Suppressor macrophage treated with lipopolysaccharide for 1 hour (primary cell): ENCODE measurements at places on chromosomes 7 and 10.

DNA sequence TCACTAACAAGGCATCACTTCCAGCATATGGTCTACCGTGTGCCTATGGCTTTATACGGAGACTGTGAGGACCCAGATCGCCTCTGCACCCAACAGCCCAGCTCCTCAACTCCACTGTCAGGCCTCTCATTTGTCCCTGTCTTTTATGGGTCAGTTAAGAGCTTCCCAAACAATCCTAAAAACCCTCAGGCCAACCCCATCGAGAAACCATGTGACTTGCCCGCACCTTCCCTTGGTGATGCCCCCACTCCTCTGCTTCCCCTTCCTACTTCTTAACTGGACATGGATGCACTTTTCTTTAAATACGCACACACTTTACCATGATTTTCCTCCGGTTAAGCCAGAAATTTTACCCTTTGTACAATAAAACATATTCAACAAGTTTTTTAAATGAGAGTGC, 46.8 kb downstream of the BAIAP2L1 start:
- DNase-seq, result no peak

DNA sequence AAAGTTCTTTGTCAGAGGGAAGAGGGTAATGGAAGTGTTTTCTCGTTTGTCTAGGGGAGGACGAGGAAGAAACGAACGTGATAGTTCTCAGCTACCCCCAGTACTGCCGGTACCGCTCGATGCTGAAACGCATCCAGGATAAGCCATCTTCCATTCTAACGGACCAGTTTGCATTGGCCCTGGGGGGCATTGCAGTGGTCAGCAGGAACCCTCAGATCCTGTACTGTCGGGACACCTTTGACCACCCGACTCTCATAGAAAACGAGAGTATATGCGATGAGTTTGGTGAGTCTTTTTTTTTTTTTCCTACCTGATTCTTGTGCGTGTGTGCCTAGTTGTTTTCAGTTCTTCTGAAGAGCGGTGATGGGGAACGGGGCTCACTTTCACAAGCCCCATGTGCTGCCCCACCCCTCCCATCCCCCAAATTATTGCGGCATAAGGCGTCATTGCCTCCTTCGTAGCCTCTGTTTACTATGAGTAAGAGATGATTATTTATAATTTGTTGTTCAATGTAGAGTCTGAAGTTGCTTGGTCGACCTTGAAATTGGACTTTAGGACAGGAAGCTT, 98.6 kb downstream of the ARID5B start:
- DNase-seq, result no peak

GRCh38 chr7:148155000-148155399, 435.6 kb upstream of the C7orf33 start:
- DNase-seq, result no peak

DNA sequence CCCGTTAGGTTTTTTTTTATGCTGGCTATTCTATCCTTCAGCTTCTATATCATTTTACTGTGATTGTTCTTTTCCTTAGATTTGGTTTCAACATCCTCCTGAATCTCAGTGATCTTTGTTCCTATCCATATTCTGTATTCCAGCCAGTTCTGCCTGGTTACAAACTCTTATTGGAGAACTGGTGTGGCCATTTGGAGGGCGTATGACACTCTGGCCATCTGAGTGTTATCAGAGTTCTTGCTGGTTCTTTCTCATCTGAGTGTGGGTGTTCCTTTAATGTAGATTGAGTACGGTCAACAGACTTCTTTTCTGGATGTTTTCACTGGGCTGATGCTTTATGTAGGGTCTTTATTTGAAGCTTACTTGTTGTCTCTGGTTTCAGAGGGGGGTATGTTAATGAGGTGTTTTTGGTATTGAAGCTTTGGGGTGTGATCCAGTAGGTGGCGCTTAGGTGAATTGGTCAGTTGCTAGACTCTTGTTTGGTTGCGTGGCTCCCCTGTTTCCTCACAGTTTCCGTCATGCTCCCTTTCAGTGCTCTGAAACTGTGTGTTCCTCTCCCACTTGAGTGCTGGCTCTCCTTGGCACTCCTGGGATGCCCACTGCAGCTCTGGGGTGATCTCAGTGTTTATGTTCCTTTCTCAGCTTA, 80.7 kb downstream of the FANK1 start:
- DNase-seq, result no peak

DNA sequence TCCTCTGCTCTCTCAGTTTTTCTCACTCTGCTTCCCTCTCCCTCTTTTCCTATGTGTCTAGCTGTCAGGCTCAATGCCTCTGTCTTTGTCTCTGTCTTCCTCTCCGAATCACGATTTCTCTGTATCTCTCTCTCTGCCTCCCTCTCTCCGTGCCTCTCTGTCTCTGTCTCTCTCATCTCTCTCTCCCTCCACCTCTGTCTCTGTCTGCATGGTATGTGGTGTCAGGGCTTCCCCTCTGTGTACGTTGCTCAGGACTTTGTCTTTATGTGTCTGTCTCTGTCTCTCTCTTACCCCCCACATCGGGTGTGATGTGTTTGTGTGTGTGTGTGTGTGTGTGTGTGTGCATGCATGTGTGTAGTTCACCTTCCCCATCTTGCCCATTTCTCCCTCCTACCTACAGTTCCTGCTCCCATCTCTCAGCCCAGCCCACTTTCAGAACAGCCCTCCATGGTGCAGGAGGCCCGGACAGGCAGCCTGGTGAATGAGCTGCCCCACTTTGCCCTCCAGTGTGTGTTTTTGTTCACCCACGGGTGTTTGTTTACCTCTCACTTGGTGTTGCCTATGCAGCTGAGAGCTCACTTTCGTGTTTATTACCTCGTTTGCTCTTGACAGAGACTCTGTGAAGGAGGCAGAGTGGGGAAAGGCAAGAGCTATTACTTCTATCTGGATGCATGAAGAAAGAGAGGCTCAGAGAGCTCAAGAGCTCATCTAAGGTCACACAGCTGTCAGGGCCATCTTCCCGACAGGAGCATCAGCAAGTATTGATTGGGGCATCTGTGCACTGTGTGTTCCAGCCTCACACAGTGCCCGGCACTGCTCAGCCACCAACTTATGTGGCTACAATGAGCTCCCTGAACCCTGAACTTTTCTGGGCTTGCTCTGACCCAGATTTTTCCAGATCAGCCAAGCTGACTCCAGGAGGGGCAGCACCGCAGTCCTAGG, 163.5 kb upstream of the ZMIZ1 start:
- no peak for DNase-seq

DNA sequence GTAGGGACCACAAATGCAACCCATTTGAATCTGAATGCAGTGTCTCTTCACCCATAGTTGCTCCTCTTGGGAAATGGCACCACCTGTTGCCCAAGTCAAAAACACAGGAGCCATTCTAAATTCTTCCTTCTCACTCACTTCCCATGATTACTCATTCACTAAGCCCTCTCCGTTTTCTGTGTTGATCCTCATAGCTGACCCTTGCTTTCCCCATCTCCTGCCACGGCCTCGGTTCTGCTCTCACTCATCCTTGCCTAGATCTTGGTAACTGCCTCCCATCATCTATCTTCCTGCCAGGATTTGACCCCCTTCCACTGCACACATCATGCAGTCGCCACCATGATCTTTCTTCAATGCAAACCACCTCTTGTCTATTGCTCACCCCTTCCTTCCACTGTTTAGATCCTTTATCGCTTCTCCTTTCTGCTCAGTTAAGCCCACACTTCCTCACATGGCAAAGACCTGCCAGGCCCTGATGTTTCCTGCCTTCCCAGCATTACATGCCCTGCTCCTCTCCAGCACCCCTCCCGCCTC, 19.0 kb upstream of the CPN1 start:
- peak; percentile 4 for DNase-seq

GRCh38 chr10:12635127-12635541, 285.8 kb downstream of the CAMK1D start:
- DNase-seq, result no peak

DNA sequence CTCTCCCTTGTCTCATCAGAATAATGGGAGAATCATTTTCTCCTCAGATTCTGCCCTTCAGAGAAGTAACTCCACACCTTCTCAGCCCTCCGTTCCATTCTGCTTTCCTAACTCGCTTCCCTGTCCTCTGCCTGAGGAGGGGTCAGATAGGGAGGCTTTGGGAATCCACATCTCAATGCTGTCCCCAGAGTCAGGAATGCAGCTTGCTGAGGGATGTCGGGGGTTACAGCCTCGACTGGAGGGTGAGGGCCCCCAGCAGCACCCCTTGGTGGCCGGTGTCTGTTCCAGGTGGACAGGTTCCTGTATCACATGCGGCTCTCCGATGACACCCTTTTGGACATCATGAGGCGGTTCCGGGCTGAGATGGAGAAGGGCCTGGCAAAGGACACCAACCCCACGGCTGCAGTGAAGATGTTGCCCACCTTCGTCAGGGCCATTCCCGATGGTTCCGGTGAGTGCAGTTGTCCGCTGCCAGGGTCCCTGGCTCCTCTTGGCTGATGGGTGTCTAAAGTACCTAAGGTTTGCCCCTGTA, 6.9 kb downstream of the HKDC1 start:
- DNase-seq, result no peak

- DNase-seq, result no peak
Measured at GRCh38 chr10:129331207-129331838, 135.7 kb upstream of the MGMT start.

GRCh38 chr10:43680035-43680434, 31.4 kb upstream of the ZNF32 start:
- no peak for DNase-seq

- no peak for DNase-seq
Measured at GRCh38 chr7:78967046-78967445, 486.4 kb downstream of the MAGI2 start.

DNA sequence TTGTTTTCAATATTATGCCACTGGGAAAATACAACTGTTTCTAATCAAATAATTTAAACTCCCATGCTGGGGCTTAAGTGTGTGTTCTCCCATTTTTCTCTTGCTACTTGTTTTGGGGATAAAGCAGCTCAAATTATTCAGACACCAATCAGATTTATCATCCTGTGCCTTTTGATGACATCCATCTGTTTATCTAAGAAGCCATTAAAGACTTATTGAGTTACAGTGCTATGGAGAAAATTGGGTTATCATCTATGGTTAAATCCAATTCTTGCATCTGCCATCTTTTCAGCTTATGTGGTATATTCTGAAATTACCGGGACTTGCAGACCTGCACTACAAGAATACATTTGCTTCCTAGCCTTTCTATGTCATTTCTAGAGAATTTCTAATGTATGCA, 401.2 kb downstream of the GFRA1 start:
- DNase-seq, result no peak

DNA sequence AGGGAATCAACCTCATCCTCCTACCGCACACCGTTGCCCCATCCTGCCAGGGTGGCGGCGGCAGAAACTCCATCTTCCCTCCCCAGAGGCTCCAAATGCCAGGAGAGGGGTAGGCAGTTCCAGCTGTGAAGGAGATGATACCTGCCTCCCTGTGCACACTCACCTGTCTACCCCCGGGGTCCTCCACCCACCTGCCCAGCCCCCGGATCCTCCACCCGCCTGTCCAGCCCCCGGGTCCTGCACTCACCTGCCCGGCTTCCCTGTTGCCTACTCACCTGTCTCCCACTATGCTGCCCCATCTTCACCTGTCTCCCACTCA, 13.4 kb upstream of the DNAAF5 start:
- no peak for DNase-seq

DNA sequence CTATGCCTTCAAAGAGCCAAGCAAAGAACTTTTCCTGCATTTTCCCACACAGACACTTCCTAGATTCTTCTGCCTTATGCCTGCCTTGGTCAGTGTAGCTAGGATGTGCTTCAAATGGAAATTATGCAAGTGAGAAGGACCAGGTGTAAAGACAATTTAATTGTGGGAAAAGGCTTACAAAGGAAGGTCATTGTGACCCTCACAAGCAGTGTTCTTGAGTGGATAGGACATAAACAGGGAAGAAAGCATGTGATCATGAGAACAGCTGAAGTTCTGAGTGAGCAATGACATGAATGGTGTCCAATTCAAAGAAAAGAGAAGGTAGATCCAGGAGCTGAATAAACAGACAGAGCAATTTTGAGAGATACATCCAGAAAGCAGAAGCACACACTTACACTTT, 1.3 kb upstream of the PIP start:
- no peak for DNase-seq

- DNase-seq, result no peak
Measured at GRCh38 chr7:80940539-80941207, 21.8 kb upstream of the SEMA3C start.

- no peak for DNase-seq
Measured at GRCh38 chr7:27201580-27202017, 1.7 kb upstream of the HOXA13 start.

GRCh38 chr7:28411876-28412662, at the start of gene CREB5:
Gene CREB5 (plus strand): TSS chr7:28412518. CDS start chr7:28412915, 397 bp downstream.
- DNase-seq, result peak; percentile 29

DNA sequence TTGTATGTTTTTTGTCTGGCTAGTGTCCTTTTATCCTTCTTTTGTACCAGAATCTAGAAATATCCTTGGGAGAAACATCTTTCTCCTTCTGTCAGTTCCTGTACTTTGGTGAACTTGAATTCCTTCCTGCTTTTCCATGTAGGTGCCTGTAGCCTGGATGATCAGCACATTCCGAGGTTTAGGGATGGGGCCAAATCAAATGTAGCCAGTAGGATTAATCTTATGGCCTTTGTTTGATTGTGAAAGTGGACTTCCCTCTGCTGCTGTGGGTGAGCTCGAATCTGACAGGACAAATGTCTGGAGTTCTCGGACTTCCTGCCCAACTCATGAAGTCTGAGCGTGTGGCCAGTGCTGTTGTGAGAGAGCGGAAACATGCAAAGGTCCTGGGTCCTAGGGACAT, 33.2 kb upstream of the NAMPT start:
- no peak for DNase-seq

GRCh38 chr10:110209926-110210673, 2.7 kb downstream of the MXI1 start:
- peak; percentile 39 for DNase-seq

DNA sequence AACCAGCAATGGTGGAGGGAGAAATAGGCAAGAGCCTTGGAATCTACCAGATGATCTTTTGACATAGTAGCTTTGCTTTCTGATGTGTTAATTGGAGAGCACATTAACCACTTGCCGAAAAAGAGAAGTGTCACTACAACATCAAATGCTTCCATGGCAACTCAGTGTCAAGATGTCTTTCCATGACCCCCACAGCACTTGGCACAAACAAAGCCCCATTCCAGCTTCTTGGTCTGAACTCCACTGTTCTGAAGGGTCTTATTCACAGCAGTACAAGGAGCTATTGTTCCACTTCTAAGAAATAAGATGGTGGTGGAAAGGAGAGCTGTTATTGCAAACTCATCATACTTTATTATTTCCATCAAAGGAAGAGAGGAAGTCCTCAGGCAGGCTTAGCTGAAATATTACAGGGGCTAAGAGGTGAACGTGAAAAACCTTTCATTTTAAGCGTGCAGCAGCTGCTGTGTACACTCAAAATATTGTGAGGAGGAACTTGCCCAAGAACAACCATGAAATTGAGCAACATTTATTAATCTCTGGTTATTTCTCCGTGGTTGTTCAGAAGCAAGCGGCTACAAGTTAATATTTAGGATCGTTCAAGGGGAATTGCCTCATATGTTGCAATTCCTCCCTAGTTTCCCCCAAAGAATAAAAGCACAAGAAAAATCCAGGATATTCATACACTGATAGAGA, 354.8 kb upstream of the CELF2 start:
- peak; percentile 5 for DNase-seq

- DNase-seq, result peak; percentile 35
Measured at GRCh38 chr10:63267414-63268148, 134.5 kb downstream of the NRBF2 start.
